Dermis lymphatic vessel endothelial cell (primary cell): ENCODE measurements at places on chromosomes 3 and 15. TPM values are rescaled to one million over a fixed set of nuclear protein-coding genes. Genes with fewer than 3 reads are reported as not detected.

ARHGAP31 gene
- total RNA-seq: 23.4 and 30.4 TPM in 2 replicates

RCCD1 gene
- total RNA-seq: 4.0 and 4.9 TPM in 2 replicates

KLHL40 gene
- total RNA-seq: not detected in 2 replicates

CD47 gene
- 70.1 and 73.9 TPM in 2 replicates for total RNA-seq

DNASE1L3 gene
- 1.7 and 8.7 TPM in 2 replicates for total RNA-seq

INO80 gene
- 16.8 and 19.6 TPM in 2 replicates for total RNA-seq

SPINK8 gene
- total RNA-seq: not detected in 2 replicates

SEMA4B gene
- 6.9 and 8.6 TPM in 2 replicates for total RNA-seq

TEX55 gene
- not detected in 2 replicates for total RNA-seq

ZNF774 gene
- 1.2 and 1.4 TPM in 2 replicates for total RNA-seq
